ENCODE measurements at places on chromosomes 7 and 10. TPM values are rescaled to one million over a fixed set of nuclear protein-coding genes. Genes with fewer than 3 reads are reported as not detected.

The NDUFB2 gene
- total RNA-seq: 178 TPM

The FBXO24 gene
- total RNA-seq: 0.37 TPM

The CPA4 gene
- total RNA-seq: not detected

The NOD1 gene
- 14.8 TPM for total RNA-seq

GRCh38 chr7:99331002-99331401, 5.3 kb downstream of the ARPC1A start:
- DNase-seq: no peak

DNA sequence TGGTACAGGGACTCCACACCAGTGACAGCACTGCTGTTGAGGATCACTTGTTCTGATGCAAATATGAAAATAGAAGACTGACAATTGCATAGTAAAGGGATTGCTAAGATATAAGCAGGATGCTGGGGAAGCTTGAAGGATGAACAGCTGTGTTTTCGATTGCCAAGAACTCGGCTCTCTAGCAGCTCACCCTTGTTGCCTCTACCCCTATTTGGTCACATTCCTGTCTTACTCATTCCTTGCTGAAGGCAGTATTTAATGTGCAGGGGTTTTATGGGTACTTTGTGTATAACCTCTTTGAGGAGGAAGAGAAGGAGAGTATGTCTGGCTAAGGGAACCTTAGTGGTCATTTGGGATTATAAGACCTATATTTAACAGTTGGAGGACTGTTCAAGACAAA, 218.8 kb downstream of the AUTS2 start:
- DNase-seq: no peak

DNA sequence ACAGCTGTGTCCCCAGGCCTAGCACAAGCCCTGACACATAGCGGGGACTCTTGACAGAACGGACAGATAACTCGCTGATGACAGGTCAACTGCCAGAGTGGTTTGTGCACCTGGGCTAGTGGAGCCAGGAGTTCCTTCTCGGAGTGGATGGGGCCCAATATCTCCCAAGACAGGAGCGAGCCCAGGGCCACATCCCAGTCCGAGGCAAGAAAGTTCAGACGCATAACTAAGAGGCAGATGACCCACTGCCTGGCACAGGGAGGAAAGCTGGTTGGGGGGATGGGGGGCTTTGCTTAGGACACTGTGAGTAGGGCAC, 69.6 kb upstream of the ZNF479 start:
- no peak for DNase-seq

DNA sequence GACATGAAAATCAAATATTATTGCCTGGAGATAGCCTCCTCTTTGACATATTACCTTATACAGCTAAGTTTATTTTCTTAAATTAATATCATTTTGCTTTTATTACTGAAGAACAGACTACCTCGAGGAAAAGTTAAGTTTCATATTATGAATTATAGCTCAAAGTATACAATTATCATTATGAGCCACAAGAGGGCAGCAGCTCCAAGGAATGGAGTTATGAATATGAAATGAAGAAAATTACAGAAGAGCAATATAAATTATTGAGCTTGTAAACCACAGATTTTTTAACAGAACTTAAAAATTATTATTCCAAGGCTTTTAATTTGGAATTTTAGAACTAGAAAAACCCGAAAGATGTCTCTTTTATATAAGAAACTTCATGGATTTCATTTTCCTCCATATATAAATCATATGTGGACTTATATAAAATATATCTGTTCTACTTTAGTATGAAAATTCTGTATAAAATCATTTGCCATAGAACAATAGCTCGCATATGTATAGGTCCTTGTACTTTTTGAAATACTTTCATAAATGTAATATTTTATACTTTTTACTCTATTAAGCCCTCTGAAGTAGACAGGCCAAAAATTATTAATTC, 40.1 kb downstream of the IQUB start:
- DNase-seq: no peak

Data from activated T-helper 2 cell treated with anti-CD3 and anti-CD28 coated beads, Interferon-gamma antibody, Interleukin-2, Interleukin-4, amounts not matched to agents 10 μg/mL and 5 μg/mL and 100 μg/mL, durations not matched to agents 14 hours and 24 hours and 36 hours (primary cell).